ENCODE measurements at places on chromosomes 12 and 14.

DNA sequence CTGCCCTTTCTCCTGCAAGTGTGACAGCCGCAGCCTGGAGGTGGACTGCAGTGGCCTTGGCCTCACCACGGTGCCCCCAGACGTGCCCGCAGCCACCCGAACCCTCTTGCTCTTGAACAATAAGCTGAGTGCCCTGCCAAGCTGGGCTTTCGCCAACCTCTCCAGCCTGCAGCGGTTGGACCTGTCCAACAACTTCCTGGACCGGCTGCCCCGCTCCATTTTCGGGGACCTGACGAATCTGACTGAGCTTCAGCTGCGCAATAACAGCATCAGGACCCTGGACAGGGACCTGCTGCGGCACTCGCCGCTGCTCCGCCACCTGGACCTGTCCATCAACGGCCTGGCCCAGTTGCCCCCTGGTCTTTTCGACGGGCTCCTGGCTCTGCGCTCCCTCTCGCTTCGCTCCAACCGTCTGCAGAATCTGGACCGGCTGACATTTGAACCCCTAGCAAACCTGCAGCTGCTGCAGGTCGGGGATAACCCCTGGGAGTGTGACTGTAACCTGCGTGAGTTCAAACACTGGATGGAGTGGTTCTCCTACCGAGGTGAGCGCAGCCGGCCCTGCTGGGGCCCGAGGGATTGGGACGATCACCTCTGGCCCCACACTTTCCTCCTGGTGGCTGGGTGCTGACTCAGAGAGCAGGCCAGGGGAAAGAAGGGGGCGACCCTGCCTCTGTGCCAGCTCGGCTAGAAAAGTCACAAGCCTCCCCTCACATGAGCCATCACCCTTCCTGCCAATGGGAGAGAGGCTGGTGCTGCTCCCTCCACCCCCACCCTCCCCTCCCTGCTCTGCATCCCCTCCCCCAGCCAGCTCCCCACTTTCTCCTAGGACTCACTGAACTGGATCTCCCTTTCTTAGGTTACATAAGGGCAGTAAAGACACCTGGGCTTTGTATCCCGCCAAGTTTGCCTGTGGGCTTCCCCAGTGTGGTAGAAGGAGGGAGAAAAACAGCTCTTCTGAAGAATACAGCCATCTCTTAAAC, 10.9 kb downstream of the LRTM2 start:
- DNase-seq = no peak

- DNase-seq = no peak
Measured at GRCh38 chr12:25322351-25322750, 71.6 kb upstream of the KRAS start.

DNA sequence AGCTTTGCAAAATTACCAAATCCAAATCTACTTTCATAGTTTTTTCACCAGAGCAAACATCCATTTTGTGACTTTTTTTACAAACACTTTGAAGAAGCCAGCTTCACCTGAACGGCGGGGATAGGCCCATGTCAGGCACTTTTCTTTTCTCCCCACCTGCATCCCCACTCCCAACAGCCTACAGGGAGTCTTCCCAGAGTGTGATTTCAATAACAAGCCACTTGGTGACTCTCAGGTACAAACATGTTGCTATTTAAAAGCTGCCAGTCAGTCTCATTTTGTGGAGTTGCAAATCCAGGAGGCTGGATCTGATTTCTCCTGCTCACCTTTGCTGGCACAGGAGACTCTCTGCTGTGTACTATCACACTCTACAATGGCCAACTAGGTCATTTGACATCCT, 285.5 kb downstream of the KCNH5 start:
- no peak for DNase-seq

DNA sequence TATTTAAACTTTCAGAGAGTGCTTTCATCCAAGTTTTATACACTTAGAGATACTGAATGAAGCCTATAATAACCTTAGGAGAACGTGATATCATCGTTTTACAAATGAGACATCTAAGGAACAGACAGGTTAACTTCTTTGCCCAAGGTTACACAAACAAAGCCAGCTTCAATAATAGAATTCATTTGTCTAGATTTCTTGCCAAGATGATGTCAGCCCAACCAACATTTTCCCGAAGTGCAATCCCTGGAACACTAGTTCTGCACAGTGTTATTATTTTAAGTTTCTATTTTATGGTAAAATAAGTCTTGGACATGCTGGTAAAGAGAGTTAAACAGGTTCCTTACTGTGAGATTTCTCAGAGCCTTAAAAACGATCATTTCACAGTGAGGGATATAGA, 174.6 kb downstream of the SLC25A21 start:
- no peak for DNase-seq

DNA sequence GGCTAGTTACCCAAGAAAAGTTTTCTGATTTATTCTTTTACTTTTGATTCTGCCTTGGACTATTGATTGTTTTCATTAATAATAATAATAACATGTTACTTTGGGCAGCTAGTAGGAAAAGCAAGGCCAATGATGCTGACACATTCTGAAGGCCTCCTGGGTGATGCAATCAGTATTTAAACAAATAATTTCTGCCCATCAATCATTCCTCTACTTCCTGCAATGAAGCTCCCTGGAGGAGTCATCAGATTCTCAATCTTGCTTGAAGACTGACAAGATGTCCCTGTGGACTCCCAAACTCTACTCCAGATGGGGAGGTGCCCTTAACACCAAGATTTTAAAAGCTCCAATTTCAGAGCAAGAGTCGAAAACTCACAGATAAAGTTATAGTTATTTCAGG, at the start of gene SPX:
SPX (plus strand) TSS at position 244 of the 400 bp plus-strand sequence. CDS start 177 bp downstream, outside the sequence.
- DNase-seq = no peak

DNA sequence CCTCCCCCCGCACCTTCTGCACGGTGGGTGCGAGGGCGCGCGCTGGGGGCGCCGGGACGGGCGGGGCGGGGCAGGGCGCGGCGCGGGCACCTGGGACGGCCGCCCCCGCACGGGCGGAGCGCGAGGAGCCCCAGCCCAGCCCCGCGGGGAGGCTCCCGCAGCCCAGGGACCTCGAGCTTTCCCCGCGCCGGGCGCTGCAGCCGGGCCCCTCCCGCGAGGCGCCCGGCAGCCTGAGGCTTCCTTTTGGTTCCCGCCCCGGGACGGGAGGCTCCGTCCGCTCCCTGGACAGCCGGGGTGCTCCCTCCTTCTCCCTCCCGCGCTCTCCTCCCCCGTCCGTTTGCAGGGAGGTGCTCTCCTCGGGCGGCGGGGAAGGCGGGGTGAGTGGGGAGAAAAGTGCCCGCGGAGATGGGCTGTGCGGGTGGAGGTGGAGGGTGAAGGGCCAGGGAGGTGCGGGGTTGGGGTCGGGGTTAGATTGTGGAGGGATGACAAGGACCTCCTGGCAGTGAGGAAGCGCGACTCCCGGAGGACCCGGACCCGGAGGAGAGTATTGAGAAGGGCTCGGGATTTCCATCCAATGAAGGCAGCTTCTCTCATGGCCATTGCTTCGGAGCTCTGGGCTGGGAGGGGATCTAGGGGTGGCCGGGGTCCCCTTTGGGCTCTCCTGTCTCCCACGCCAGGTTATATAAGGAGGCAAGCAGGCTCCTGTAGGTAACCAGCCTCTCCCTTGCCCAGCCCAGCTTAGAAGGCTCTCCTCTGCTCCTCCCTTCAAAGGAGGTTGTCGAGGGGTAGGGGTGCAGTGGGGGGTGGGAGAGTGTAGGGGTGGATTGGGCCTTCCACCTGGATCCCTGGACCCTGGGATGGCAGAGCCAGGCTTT, 645 bp downstream of the JDP2 start:
- DNase-seq = no peak

- peak; percentile 44 for DNase-seq
Measured at GRCh38 chr14:76872796-76873432, 46.7 kb downstream of the LRRC74A start.

DNA sequence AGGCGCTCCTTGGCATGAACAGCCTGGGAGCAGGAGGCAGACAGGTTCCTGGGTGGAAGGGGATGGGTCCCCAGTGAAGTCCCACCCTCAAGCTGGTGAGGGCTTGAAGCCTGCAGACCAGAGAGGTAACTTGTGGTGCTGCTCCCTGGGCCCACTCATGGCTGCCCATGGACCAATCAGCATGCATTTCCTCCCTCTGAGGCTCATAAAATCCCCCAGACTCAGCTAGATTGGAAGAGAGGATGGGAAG, 50.2 kb downstream of the A2M start:
- no peak for DNase-seq

DNA sequence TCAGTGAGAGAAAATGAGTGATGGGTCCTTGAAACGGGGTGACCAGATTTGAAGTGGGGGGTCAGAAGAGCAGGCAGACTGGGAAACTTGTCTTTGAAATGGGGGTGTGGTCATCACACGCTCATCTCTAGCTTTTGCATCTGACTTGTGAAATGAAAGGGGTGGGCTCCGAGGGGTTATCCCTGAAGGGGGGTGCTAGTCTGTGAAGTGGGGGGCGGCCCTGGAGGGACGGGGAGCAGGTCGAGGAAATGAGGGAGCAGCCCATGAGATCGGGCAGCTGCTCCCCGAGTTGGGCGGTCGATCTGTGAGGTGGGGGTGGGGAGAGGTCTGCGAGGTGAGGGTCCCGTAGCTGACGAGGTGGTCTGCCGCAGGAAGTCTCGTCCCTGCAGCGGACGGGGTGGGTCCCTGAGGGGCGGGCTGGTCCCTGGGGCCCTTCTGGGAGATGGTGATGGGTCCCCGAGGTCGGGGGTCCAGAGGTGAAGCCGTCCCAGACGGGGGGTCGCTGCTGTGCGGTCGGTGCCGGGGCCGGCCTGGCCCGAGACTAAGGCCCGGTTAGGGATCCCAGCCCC, 542 bp downstream of the PXN start:
- DNase-seq = no peak

GRCh38 chr14:100838493-100839314, 12.8 kb downstream of the MEG3 start:
- DNase-seq = no peak

GRCh38 chr12:6632026-6632983, 3.5 kb downstream of the LPAR5 start:
- DNase-seq = no peak

- DNase-seq = no peak
Measured at GRCh38 chr14:71686677-71687076, 245.6 kb upstream of the RGS6 start.

All from stimulated activated CD8-positive, alpha-beta memory T cell treated with anti-CD3 and anti-CD28 coated beads, Interleukin-7, amount 100 ng/mL, for 1 hour (primary cell).